ENCODE measurements at places on chromosomes 13 and 19. TPM values are rescaled to one million over a fixed set of nuclear protein-coding genes. Genes with fewer than 3 reads are reported as not detected.
A peak's percentile ranks its signal among the peaks of the same experiment; 100 is the strongest.

Gene FCER2
- 0.19 TPM for total RNA-seq

Gene CYP4F2
- total RNA-seq, result not detected

Gene ZSCAN4
- total RNA-seq, result not detected

Gene SIGLEC5
- total RNA-seq, result not detected

Gene MCEMP1
- total RNA-seq, result not detected

Gene PIAS4
- total RNA-seq, result 38.3 TPM

Gene TDRD12
- total RNA-seq, result 0.26 TPM

Gene UQCR11
- 176 TPM for total RNA-seq

Gene KLK1
- 2.7 TPM for total RNA-seq

Gene C5AR1
- 4.6 TPM for total RNA-seq

Gene TMEM145
- total RNA-seq, result 0.94 TPM

Gene SIGLEC12
- 3.7 TPM for total RNA-seq

GRCh38 chr19:49887037-49887664 is 9.5 kb downstream of the IL4I1 start:
- no peak for DNase-seq

- DNase-seq, result no peak
Measured at GRCh38 chr13:24763596-24764275, at the start of gene RNF17. Gene RNF17 (plus strand): TSS chr13:24764169. CDS start chr13:24764204, 35 bp downstream.

DNA sequence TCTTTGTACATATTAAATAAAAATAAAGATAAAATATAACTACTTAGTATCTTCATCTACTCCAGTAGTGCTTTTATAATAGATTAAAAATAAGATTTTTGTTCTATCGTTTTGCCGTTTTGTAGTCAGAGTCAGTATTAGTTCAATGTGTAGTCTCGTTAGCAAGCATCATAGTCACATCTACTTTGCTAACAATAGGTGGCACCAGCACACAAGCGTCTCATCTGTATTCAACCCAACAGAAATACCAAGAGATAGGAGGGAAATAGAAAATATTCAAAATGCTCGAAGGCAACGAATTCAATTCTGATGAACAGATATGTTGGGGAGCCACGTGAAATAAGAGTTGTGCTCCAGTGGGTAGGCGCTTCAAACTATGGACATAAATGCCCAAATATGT is 21.4 kb upstream of the MICU2 start:
- DNase-seq, result no peak

DNA sequence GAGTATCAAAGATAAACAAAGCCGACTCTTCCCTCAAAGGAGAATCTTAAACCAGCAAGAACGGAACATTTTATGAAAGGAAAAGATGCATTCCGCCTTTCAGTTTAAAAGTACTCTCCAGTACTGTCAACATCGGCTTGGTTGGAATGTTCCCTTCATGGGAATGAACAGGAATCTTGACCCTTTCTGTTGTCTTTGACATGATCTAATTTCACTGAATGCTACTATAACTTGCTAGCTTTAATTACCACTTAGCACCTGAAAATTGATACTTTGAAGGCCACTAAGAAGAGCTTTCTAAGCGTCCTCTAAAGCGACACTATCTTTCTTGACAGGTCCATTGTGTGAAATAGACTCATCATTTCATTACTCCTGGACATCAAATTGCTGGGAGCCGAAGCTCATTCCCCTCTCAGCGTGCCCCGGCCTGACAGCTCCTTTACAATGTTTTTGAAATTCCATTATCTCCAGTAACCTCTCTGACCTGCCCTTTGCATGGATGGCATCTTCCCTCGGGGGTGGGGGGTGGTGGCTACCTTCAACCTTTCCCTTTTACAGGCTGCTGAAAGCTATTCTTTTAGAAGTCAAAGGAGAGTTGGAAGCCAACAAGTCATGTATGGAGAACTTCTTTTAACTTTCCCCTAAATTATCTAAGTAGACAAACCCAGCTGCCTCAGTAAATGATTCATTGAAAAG is 67.9 kb downstream of the EFNB2 start:
- no peak for DNase-seq

GRCh38 chr13:41742917-41743552 is 217.9 kb downstream of the VWA8 start:
- no peak for DNase-seq

DNA sequence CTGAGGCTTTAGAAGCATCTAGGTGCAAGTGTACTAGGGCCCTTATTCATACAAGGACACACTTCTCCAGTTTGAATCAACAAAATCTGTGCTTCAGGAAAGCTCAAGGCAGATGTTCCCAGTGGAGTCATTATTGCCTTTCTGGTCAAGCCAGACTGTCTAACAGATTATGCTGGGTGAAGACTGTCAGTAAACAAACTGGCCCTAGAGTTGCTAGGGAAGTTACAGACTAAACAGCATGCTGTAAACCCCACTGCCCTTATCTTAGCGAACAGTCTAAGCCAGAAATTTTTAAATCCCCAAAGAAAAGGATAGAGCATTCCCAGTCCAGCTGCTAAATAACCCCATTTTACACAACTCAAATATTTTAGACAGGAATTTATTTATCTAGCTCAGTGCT is 1701.3 kb upstream of the PRR20A start:
- DNase-seq, result no peak

DNA sequence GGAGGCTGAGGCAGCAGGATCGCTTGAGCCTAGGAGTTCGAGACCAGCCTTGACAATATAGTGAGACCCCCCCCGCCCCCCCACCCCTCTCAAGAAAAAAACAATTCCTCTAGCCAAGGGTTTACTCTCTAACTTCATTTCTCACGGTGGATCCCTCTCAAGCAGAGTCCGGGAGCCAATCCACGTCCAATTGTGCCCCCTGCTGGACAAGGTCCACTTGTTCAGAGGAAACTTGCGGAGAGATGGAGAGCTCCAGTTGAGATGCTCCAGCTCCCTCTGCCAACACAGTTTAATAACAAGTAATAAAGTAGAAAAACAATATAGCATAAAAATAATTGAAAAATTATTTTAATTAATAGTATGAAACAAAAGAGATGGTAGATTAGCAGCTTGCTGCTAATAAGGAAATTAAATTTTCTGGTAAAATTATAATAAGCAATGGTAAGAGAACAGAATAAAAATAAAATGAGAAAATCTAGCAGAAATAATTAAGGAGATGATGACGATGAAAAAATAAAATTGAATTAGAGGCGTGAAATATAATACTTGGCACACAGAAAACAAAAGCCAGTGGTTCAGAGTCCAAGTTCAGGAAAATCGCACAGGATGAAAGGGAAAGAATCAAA is 14.5 kb upstream of the SIGLEC14 start:
- peak; percentile 56 for DNase-seq

DNA sequence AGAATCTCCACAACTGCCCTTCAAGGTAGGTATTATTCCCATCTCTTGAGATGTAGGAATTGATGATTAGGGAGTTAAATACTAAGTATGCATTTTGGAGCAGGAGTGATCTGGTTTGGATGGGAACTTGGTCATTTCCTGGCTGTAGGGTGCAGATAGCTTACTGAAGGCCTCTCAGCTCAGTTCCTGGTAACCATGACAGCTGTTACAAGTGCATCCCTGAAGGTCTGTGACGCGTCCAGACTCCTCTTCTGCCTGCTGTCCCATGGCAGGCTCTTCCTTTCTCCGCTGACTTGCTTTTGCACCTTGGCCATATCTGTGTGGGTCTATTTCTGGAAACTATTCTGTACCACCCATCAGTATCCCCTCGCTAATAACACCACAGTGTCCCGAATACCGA is 387.8 kb downstream of the ZNF536 start:
- no peak for DNase-seq

DNA sequence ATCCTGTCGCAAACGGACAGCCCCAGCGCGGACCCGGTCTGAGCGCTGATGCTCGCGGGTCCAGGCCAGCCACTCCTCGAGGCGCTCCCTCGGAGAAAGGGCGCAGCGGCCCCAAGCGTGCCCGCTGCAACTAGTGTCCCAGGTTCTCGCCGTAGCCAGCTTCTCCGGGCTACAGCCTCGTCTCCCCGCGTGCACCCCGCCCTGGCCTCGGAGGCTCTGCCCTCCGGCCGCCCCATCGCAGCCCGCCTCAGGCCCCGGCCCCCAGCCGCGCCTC is 487 bp downstream of the FLT1 start:
- DNase-seq, result peak; percentile 46

GRCh38 chr13:113964251-113964995 is 9.5 kb downstream of the C13orf46 start:
- no peak for DNase-seq

- peak; percentile 59 for DNase-seq
Measured at GRCh38 chr19:16527971-16528521, 14.2 kb downstream of the CHERP start.

DNA sequence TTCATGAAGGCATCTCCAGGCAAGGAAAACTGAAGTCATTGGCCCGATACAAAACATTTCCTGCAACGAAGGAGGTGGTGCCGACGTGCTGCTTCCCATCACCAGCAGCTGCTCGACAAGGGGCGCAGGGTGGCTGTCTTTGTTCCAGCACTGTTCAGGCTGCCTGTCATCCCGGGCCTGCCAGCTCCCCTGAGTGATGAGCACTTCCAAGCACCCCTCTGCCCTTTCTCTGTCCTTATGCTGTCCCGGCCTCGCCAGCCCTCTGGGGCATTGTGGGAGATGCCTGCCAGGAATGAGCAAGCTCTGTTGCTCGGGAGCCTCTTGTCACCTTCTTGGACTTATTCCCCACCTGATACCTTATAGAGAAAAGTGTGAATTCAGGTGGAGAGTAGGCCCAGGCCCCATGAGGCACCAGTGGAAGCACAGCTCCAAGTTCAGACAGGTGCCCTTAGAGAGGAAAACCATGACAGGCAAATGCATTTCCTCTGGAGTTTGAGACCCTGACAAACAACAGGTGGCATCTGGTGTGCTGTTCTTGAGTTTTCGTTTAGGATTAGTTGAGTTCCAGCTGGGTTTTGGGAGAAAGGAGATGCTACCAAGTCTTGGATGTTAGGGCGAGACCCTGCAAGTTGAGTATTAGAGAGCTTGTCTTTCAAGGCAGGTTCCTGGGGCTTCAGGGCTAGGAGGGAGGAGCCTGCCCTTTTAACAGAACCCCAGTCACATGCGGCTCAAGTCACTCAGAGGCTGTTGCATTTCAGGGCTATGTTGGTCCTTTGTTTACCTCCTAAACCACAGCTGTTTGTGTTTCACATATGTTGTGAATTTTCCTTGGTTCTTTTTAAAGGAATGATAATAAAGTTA is 21.4 kb downstream of the BBC3 start:
- DNase-seq, result no peak

- DNase-seq, result peak; percentile 10
Measured at GRCh38 chr13:113548171-113548641, 36.3 kb upstream of the TFDP1 start.

DNA sequence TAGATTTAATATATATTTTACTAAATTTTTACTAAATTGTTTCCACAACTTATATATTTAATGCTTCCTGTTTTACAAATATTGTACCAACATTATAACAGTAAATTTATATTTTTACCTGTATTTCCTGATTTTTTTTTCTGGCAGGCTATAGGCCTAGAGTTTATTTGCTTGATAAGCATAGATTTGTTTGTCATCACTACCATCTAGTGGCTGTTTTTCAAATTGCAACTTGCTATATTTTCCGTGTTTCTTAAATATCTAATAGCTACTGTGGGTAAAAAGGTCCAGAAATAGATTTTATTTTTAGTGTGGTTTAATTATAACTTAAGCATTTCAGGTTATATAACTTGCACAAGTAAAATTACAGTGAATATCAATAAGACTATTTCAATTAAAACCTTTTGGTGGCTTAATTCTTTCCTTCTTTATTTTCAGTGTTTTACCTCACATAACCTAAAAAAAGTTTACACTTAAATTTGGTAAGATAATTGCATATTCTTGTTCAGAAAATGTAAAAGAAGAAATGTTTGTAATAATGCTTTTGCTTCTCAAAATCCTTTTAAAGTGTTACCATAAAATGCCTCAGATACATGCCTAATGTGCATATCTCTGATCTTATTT is 60.6 kb downstream of the NDFIP2 start:
- no peak for DNase-seq

DNA sequence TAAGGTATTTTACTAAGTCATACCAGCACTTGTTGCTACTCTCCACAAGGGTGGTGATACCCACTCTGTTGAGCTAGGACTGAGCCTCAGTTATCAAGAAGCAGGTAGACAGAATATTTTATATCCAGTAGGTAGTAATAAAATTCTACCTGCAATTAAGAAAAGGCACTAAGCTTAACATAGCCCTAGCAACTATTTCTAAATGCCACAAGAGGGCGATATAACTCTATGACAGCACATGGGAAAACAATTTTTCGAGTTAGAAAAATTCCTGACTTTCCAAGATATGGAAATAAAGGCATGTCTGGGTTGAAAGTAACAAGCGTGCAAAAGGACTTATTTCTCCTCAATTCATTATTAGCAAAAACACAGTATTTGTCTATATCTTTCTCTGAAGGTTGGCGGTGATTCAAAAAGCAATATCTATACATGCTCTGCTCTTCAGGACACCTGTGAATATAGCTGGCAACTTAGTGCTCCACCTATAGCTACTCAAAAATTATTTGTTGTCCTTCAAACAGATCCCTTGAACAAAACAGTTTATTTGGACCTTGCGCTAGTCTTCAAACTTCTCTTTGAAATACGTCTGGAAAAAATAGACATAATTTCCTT is 14.7 kb downstream of the CCDC169 start:
- no peak for DNase-seq

GRCh38 chr19:54415208-54415900 is at the start of gene TTYH1:
Gene TTYH1 (plus strand): TSS chr19:54415464. CDS start chr19:54415553, 89 bp downstream.
- peak; percentile 73 for DNase-seq

DNA sequence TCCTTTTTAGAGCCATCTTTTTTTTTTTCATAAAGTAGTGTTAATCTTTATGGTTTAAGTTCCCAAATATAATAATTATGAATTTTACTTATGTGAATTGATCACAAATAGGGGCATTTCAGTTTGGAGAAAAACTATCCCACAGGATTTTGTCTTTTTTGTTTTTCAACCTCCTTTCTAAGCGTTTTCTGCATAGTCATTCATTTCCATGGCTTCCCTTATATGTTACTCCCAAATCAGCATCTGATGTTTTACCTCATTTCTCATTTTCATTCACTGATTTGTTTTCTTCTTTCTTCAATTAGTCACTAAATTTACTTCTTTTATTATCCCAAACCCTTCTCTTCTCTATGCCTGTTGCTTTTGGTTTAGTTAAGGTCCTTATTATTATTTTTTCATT is 24.7 kb downstream of the PDS5B start:
- no peak for DNase-seq

DNA sequence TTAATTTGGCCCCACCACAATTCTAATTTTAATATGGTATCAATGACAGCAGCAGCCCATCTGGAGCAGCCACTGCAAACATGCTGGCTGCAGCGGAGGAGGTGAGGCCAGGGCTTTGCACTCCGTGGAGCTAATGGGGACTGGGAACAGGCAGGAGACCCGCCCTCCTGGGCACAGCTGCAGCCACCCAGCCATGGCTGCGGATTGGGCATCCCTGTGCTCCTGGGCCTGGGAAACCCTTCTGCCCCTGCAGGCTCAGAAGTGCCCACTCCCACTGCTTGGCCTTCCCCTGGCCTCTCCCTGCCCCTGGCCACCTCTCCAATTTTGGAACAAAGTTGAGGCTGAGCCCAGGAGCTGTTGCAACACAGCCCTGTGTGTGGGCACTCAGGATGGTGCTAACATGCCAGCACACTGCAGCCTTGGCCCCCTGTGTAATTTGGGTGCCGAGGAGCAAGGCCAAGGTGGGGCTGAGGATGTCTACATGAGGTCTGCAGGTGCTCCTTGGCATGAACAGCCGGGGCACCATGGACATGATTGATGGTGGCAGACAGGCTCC is 123.6 kb downstream of the PCDH9 start:
- DNase-seq, result no peak
